Brain (organoid and tissue), 16 donors: ENCODE measurements at places on chromosomes 13 and 19.

DNA sequence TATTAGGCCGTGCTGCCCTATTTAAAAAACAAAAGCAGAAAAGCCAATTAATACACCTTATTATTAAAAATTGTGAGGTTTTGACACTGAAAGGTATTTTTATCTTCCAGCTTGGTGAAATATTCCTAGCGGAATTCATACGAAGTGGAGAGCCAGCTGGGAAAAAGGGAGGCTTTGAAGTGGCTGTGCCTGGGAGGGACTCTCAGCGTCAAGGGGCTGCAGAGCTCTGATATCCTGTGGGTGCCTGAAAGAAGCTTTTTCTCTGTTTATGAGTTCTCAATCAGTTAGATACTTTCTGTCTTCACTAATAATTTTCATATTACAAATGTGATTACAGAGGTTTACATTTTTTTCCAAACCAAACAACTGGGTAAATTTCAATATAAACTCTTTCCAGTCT, 140.2 kb upstream of the MIR17HG start:
- DNase-seq = no peak

- DNase-seq = no peak
Observed at GRCh38 chr19:5214902-5215301, 125.7 kb downstream of the PTPRS start.

- no peak for DNase-seq
Observed at GRCh38 chr19:14512406-14512961, 5.7 kb downstream of the DNAJB1 start.

DNA sequence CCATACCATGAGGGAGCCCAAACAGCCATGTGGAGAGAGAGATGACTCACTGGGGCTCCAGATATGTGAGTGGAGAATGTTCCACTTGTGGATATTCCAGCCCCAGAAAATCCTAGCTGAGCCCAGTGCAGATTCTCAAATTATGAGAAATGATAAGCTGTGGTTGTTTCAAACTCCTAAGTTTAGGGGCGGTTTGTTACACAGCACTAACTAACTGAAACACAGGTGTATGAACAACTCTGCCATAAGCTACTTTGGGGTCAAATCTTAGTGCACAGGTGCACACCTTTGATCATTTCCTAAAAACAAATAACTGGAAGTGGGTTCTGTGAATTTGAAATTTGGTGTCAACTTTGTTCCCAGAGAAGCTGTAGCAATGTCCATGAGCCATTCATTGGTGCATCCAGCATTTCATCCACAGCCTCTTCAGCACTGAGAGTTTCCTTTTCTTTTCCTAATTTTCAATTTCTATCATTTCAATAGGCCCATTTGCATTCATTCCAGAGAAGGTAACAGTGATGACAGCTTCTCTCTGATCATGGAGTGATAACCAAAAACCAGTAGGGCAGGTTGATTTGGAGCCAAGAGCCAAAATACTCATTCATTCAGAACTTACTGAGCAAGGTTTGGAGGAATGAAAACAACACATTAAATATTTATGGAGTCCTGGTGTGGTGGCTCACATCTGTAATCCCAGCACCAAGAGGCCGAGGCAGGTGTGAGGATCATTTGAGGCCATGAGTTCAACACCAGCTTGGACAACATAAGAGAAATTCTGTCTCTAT, 8.8 kb upstream of the CLPP start:
- DNase-seq = no peak

GRCh38 chr19:2037651-2038255, 13.3 kb downstream of the MKNK2 start:
- no peak for DNase-seq

GRCh38 chr19:55674841-55675660, at the start of gene EPN1:
TSS of gene EPN1 (plus strand) at chr19:55675226. CDS start at chr19:55678628, 3,402 bp downstream.
- DNase-seq = peak; percentile 98

DNA sequence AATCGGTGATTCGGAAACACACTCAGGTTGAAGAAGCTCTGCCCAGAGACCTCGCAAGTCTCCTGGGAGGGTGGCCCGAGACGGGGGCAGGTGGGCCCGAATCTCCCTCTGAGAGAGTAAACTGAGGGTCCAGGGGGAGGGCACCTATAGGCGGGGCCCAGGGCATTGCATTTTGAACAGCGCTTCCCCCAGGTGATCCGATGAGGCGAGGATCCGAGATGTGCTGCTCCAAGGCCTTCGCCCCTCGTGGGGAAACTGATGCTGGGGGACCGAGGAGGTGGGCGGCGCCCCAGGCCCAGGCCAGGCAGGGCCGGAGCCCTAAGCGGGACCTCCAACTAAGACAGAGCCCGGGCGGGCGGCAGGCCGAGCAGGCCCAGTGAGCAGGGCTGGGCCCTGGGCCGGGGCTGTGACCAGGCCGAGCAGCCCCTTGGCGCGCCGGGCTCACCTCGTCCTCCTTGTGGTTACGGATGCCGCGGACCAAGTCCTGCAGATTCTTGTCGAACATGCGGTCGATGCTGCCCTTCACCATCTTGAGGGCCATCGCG, 500 bp downstream of the AP3D1 start:
- DNase-seq = peak; percentile 12
